ENCODE measurements at places on chromosomes 5 and 9.

GRCh38 chr9:95411054-95411892 lies 93.8 kb upstream of the FANCC start:
- no peak for DNase-seq

- peak; percentile 57 for DNase-seq
Observed at GRCh38 chr9:79000230-79001002, 571.3 kb upstream of the TLE4 start.

- DNase-seq, result no peak
Observed at GRCh38 chr9:96137671-96138429, 164.1 kb downstream of the HSD17B3 start.

GRCh38 chr5:180831139-180832093 lies 28.8 kb upstream of the MGAT1 start:
- peak; percentile 77 for DNase-seq

DNA sequence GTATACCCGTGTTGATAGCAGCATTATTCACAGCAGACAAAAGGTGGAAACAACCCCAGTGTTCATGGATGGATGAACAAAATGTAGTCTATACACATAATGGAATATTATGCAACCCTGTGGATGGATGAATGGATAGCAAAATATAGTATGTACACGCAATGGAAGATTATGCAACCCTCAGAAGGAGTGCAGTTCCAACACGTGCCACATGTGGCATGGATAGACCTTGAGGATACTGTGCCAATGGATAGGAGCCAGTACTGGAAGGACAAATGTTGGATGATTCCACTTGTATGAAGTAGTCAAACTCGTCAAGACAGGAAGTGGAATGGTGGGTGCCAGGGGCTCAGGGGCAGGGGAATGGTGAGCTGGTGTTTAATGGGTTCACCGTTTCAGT lies 44.9 kb downstream of the PLEKHG4B start:
- no peak for DNase-seq
